Heart right ventricle (tissue), 16 donors: ENCODE measurements at places on chromosomes 2 and 18. TPM values are rescaled to one million over a fixed set of nuclear protein-coding genes. Genes with fewer than 3 reads are reported as not detected.

GRCh38 chr18:32980896-32981295, 208.1 kb upstream of the KLHL14 start:
- DNase-seq: no peak

DNA sequence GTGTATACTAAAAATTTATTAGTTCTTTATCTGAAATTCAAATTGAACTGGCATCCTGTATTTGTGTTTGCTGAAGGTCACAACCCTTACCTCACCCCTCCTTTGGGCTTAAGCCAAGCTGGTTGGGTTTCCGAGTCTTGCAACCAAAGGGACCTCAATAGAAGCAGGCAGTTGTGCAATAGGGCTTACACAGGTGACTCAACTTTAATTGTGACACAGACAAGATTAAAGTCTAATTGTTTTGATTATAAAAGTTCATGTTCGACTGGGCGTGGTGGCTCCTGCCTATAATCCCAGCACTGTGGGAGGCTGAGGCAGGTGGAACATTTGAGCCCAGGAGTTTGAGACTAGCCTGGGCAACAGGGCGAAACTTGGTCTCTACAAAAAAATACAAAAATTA, 71.5 kb downstream of the RAB31 start:
- no peak for DNase-seq

DNA sequence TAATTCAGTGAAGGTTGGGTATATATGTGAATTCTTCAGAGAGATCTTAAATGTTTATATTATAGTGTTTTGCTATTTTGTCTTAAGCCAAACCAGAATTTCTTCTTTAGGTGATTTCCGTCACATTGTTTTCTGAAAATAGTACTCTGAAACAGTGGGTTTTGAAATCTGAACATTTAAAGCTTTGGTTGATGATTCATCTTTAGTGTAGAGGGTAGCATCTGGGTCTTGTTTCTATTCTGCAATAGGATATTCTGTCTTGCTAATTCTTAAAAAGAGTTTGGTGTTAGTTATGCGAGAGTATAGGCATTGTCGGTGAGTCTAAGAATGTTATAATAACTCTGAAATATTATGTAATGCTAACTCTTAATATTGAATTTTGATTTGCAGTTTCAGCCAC, 69.6 kb upstream of the FAM237A start:
- no peak for DNase-seq

- no peak for DNase-seq
Observed at GRCh38 chr2:220704810-220705209, 867.3 kb downstream of the EPHA4 start.

DNA sequence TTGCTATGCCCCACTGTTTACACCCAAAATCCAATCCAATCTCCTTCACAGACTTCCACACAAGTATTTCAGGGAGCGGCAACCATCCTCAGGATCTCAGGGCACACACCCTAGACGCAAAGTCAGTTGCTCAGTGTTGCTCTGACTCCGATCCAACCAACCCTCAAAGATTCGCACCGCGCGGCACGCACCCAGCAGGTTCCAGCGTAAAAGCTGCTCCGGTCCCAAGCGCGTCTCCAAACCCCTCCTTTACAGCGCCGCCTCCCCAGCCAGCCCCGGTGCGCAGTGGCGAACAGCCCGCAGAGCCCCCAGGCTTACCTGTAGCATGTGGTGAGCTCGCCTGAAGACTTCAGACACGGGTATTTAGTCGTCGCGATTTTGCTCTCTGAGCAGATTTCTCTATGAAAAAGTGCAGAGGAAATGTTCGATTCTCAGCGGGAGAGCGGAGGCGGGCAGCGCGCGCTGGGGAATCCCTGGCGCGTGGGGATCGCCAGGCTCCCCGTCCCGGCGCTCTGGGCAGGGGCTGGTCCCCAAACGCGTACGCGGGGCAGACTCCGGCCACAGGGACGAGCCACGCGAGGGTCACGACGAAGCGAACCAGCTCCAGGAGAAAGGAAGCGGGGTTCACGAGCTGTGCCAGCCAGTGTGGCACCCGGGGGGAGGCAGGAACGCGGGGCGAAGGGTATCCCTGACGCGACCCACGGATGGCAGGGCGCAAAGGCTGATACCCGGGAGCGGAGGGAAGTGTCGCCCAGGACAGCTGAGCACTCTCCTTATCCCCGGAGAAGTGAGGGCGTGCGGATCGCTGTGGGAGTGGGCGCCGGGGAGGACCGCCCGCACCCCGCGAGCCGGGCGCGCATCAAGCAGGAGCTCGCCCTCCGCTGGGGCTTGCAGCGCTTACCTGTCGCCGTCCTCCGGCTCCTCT, 650 bp downstream of the CCBE1 start:
- no peak for DNase-seq

DNA sequence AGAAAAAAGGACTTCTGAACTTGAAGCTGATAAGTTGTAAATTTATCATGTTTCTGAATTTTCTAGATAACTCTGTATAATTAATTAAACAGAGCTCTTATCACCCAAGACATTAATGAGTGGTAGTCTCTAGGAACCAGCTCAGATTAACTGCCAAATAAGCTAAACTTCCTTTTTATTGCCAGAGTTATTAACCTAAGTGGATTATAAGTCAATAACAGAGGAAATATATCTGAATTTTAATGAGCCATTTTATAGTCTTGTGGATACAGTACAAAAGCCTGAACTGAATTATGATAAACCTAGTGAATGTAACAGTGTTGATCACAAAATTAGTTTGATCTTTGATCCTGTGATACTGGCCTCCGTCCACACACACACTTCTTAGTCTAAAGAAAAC, 111.5 kb downstream of the COMMD1 start:
- no peak for DNase-seq

GRCh38 chr2:4168834-4169233, 465.5 kb downstream of the DCDC2C start:
- no peak for DNase-seq

- no peak for DNase-seq
Observed at GRCh38 chr2:219944866-219945265, 317.4 kb downstream of the SLC4A3 start.

- no peak for DNase-seq
Observed at GRCh38 chr2:15359716-15360531, 201.2 kb downstream of the NBAS start.

DNA sequence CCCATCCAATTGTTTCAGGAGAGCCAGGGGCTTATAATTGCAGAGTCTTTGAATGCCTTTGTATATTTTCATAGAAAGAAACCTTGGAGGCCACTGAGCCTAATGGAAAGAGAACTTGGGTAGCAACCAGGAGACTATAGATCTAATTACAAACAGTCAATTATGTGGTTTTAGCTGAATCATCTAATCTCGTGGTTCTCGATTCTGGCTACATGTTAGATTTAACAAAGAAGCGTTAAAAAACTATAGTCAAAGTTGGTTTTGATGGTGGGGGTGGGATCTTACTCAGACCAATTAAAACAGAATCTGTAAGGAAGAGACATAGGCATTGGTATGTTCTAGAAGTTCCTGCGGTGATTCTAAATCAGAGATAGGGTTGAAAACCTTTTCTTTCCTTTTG, 344.1 kb downstream of the CNTNAP5 start:
- DNase-seq: no peak

- no peak for DNase-seq
Observed at GRCh38 chr2:150599889-150600288, 112.4 kb upstream of the RND3 start.

DNA sequence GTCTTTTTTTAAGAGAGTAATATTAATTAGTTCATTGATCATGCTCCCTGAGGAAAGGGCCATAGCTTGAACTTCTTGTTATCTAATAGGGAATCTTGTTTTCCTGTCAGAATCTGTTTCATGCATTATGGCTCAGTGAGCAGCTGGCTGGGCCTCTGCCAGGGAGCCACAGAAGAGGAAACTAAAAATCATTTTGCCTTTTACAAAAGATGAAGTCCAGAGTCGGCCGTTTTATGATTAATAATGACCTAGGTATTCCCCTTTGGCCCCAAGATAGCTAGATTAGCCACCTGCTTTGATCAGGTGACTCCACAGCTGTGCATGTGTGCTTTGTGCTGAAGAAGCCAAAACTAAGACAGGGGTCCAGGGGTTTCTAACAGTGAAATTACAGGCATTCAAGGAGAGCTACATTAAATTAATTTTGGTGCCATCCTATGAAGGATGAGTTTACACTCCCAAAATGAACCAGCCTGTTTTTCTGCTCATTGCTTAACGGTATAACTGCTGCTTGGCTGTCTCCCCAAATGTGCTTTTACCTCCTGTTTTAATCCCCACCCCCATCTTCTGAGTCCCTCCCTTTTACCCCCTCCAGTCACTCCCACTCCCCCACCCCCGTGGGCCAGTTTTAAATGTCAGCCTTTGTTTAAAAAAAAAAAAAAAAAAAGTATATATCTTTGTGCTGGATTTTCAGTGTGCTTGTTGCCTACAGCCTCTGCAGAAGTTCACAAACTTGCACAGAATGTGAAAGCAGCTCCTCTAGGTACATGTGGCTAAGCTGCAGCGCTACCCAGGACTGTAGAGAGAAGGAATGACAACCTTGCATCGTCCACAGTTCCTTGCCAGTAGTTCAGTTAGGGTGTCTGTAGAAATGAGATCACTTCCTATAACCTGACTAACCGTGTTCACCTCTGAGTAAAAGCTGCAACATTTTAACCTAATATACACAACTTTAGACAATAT, 93.1 kb downstream of the CABLES1 start:
- DNase-seq: no peak

- DNase-seq: no peak
Observed at GRCh38 chr2:219122202-219122980, 38.2 kb downstream of the NHEJ1 start.

DNA sequence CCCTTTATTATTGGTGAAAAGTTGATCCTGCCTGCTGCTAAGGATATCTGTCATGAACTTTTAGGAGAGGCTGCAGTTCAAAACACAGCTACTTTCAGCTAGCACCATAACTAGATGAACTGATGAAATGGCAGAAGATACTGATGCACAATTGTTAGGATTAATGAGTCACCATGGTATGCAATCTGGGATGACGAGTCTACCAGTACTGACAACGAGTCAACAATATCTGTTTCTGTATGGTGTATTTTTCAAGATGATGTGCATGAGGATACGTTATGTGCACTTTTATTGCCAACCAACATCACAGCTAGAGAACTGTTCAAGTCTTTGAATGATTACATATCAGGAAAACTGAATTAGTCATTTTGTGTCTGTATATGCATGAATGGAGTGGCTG, 68.7 kb downstream of the NETO1 start:
- no peak for DNase-seq

DNA sequence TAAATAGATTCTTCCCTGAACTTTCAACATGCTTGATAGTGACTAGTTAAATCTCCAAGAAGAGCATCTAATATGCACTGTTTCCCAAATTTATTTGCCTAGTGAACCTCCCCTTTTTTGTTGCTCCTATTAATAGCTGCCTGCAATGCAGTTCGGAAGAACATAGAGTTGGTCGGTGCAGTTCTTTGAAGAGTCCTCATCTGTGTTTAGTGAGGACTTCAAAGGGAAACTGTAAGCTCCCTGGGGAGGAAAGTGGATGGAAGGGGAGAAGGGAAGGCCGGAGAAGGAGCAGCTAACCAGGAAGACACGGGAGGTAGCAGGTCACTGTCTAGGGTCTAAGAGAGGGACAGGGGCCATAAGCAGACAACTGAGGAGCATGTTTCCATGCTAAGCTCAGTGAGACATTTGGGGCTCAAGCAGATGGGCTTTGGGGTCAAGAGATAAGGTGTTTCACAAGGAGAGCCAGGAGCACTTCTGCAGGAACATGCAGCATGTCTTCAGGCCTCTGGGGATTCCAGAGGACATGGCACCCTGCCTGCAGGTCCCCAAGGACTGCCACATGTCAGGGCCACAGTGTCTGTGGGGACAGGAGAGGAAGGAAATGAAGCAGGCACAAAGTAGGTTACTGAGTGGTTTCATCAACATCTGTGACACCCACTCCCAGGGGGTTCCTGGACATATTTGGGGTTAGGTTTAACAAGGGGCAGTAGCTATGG, 48.7 kb upstream of the ANXA4 start:
- DNase-seq: no peak

- no peak for DNase-seq
Observed at GRCh38 chr2:213766062-213766461, 481.8 kb downstream of the SPAG16 start.

GRCh38 chr18:59149416-59149815, 9.7 kb downstream of the SEC11C start:
- DNase-seq: no peak

- no peak for DNase-seq
Observed at GRCh38 chr18:62399276-62399675, 74.2 kb downstream of the TNFRSF11A start.

DNA sequence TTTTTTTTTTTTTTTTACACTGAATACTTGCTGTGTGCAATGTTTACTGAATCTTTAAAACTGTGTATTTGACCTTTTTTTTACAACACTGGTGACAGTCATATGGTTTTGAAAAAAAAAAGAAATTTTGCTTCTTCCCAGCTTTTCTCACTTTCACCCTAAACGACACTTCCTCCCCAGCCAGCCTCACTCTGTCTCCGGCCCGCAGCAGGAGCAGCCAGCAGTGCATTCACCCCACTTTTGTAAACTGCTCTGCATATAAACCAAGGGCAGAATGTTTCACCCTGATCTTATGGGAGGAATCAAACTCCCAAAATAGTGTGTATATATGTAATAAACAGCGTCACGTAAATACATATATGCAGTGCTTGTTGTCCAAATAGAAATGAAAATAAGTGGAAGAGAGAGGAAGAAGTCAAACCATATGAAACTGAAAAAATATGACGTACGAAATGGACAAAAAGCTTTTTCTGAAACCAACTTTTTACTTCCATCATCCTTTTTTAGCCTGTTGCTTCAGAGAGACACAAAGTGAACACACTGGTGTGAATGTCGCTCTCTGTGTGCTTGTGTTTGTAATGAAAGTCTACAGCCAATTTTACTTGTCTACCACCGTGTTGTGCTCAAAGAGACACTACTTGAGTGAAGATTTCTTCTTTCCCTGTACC, 54.2 kb downstream of the ZCCHC2 start:
- DNase-seq: no peak

DNA sequence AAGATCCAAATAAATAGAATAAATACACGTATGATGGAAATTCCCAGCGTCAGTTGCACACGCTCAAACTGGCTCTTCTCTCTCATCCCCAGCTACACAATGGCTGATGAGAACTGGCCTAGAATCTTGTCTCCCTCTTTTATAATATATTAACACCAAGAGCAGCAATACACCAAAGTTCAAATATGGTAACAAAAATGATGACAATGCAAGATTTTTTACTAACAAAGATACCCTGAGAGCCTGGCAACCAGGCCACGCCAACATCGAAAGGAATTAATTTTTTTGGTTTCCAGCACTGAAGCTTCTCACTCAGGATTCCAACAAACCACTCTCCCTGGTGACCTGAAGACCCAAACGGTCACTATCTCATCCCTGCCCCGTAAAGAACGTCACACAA, 302.7 kb upstream of the ID2 start:
- DNase-seq: no peak

- no peak for DNase-seq
Observed at GRCh38 chr18:21115519-21116411, 4.2 kb upstream of the ROCK1 start.

GRCh38 chr2:237310515-237311114, 103.3 kb downstream of the COL6A3 start:
- no peak for DNase-seq

The CRYGC gene
- not detected for total RNA-seq

The ETAA1 gene
- 3.7 TPM for total RNA-seq

The NYAP2 gene
- not detected for total RNA-seq

The CDH20 gene
- not detected for total RNA-seq

The TNFRSF11A gene
- 0.66 TPM for total RNA-seq

The ZNF521 gene
- total RNA-seq: 26.4 TPM

The VPS4B gene
- total RNA-seq: 30.7 TPM

The PTPN2 gene
- total RNA-seq: 16.4 TPM

The ZFP36L2 gene
- total RNA-seq: 39.2 TPM

The TMEM214 gene
- 26.3 TPM for total RNA-seq

The EVX2 gene
- total RNA-seq: not detected
